HCEC 1CT (cell line): ENCODE measurements at places on chromosomes 16 and 17.

DNA sequence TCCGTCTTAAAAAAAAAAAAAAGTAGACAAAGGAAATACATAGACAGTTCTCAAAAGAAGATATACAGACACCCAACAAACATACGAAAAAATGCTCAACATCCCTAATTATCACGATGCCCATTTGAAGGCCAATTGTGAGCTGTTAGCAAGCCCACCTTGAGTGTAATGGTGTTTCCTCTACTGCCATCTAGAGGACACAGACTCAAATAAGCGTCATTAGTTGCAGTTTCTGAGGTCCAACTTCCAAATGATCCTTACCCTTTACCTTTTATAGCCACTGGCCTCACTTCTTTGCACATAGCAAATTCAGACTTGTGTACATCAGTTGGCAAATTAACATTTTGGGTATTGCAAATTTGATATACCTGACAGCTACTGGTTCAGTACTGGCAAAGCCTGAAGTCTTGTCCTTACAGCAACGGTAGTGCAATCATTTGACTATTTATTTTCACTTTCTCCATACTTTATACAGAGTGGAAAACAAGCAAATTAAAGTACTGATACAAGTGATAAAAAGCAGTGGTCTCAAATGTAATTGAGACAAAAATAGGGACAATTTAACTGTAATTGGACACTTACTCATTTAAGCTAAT lies 536.3 kb upstream of the EEF2KMT start:
- DNase-seq = peak; percentile 4

DNA sequence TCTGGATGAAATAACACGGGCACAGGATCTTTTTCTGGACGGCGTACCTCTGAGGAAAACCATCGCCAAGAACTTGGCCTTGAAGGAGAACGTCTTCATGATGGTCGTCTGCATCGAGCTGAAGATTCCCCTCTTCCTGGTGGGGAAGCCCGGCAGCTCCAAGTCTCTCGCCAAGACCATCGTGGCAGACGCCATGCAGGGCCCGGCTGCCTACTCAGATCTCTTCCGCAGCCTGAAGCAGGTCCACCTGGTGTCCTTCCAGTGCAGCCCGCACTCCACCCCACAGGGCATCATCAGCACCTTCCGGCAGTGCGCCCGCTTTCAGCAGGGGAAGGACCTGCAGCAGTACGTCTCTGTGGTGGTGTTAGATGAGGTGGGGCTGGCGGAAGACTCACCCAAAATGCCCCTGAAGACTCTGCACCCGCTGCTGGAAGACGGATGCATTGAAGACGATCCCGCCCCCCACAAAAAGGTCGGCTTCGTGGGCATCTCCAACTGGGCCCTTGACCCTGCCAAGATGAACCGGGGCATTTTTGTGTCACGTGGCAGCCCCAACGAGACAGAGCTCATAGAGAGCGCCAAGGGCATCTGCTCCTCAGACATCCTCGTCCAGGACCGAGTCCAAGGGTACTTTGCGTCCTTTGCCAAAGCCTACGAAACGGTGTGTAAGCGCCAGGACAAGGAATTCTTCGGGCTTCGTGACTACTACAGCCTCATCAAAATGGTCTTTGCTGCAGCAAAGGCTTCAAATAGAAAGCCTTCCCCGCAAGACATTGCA lies 68.3 kb upstream of the ENDOV start:
- DNase-seq = no peak

DNA sequence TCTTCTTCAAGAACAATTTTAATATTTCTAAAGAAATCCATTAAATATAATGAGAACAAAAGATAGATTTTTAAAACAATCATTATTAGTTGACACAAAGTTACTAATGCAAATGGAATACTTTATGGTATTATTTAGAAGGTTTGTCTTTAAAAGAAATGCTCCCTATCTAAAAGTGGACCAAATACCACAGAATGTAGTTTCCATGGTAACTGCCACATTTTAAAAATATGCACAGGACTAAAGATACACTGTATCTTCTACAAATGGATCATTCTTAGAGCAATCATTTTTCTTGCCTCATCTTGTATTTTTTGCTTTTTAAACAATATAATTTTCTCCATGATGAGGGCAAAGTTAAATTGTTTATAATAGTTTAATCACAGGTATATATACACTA lies 296.0 kb downstream of the CEP112 start:
- DNase-seq = no peak

DNA sequence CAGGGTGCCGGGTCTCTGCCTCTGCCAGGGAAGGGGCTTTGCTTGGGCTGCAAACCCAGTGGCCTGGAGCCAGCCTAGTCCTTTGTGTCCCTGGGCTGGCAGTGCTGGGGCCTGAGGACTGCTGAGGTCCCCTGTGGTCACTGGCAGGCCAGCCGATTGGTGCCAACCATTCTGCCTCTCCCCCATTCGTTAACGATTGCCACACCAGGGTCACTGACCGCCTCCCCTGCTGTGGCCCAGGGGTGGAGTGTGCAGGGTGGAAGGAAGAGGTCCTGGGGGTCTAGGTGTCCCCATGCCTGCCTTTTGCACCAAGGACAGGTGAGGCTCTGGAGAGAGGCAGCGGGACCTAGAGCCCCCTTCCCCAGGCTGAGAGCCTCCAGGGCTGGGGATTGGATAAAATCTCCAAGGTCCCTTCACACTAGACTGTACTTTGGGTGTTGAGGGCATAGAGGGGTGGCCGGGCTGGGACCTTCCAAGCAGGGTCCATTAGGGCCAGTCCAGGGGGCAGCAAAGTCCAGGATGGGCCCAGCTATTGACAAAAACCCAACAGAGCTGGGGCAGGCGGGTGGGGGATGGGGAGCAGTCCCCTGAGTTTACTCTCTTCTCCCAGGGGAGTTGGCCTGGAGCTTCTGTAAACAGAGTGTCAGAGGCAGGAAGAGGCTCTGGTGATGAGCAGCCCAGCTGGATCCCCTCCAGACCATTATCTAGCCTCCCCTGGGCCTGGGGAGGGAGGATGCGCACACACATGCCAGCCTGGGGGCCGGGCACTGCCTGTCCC lies 1.1 kb downstream of the VASN start:
- peak; percentile 62 for DNase-seq

DNA sequence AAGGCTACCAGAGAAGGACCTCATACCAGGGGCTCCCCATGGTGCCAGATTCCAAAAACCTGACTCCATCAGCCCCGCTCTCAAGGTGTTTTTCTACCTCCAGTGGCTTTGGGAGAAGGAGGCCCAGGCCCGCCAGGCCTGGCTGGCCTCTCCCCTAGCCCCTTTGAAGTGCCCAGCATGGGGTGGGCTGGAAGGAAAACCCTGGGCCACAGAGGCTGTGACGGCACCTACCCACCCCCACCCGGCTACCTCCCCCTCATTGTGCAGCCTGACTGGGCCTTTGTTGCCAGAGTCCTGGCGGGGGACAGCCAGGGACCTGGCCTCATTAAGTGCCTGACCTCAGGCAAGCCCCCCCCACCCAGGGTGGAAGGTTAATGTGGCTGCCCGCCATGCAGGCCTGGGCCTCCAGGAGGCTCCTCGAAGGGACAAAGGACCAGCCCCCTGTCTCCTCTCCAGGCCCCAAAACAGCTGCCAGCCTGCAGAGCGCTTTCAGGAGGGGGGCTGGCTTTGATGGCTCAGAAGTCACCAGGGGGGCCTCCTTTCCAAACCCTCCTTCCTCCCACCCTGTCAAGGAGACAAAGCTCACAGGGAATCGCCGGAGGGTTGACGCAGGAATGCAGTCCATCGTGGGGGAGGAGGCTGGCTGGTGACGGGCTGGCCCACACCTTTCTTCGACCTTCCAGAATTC lies 159.4 kb downstream of the ZNF423 start:
- no peak for DNase-seq

GRCh38 chr17:42845918-42846593 lies 1.7 kb downstream of the AOC2 start:
- DNase-seq = no peak

DNA sequence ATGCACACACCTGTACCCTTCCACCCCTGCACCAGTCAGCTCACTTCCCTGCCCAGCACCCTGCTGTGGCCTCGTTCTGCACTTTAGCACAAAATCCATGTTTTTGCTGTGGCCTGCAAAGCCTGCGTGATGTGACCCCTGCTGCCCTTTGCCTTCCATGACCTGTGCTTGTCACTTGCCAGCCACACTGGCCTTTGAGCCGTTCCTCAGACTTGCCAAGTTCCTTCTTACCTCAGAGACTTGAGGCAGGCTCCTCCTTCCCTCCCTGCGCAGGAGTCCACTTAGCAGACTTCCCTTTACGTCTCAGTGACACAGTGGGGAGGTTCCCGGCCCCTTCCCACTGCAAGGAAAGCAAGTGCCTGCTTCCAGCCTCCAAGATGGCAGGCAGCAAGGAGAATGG lies 134.7 kb downstream of the SNX29 start:
- DNase-seq = no peak

DNA sequence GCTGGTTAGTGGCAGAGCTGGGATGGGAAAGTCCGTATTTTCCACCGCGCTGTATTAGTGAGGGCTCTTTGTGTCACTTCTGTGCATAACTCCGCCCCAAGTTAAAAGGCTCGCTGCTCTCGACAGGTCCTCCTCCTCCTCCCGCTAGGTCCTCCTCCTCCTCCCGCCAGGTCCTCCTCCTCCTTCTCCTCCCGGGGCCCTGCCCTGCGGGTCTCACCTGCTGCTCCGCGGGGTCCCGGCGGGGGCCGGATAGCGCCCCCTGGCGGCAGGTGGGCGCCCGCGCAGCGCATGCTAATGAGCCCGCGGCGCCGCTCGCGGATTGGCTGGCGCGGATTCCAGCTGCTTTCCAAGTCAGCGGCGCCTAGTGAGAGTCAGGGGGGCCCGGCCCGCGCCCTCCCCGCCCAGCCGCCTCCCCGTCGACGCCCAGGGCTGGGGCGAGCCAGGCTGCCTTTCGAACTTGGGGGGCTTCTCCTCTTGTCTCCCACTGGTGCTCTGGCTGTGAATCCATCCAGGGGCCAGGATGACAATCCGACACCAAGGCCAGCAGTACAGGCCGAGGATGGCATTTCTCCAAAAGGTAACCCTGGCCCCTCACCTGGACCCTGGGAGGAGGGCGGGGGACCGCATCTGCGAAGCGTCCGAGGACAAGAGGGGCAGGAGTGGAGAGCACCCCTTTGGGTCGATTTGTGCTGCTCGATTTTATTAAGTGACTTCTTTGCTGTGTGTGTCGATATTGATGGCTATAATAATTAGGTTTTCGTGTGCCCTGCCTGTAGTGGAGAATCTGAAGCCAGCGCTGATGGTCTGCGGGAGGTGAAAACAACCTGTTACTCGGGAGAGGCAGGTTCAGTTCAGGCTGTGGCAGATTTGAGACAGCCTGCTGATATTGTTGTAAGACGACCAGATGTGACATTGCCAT lies at the start of gene RGS9:
RGS9 (plus strand) TSS at position 350 of the 919 bp plus-strand sequence; CDS start at position 521, 171 bp downstream.
- DNase-seq = peak; percentile 42

- DNase-seq = peak; percentile 38
Observed at GRCh38 chr17:48678141-48678971, 44.0 kb downstream of the PRAC1 start.

GRCh38 chr17:3827124-3827773 lies 18.8 kb downstream of the NCBP3 start:
- peak; percentile 42 for DNase-seq

DNA sequence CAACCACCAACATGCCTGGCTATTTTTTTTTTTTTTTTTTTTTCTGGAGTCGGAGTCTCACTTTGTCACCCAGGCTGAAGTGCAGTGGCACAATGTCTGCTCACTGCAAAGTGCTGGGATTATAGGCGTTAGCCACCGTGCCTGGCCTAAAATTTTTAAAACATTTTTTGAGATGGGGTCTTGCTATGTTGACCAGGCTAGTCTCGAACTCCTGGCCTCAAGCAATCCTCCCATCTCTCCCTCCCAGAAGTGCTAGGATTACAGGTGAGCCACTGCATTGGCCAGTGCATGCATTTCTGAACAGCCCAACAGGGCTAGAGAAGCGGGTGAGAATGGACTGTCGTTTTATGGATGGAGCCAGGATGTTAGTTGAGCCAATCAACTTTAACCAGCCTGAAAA lies 72.4 kb downstream of the ERCC4 start:
- DNase-seq = no peak

DNA sequence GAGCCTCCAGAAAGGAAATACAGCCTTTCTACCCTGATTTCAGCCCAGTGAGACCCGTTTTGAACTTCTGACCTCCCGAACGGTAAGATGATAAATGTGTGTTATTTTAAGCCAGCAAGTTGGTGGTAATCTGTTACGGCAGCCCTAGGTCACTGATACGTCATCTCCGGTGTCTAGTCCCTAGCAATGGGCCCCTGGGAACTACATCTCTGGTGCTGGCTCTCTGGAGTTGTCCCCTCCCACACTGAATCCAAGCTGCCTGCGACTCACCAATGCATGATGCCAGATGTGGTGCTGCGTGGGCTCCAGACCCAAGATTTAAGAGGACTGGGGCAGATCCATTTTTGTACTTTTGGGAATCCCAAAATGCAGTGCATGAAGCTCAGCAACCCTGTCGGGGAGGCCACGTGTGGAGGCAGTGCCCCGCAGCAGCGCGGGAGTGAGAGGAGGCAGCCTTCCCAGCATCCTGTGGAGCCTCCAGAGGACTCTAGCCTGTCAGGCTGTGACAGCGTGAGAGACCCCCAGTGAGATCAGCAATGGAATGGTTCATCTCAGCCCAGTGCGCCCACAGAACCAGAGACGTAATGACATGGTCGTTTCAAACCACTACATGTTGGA lies 43.6 kb upstream of the USP7 start:
- peak; percentile 60 for DNase-seq
